ENCODE measurements at places on chromosomes 2 and 18. TPM values are rescaled to one million over a fixed set of nuclear protein-coding genes. Genes with fewer than 3 reads are reported as not detected.

SULT1C2 gene
- 29.8 TPM for polyA plus RNA-seq

ATP5F1A gene
- 446 TPM for polyA plus RNA-seq

ZSWIM2 gene
- not detected for polyA plus RNA-seq

CXCR4 gene
- 46.6 TPM for polyA plus RNA-seq

DNA sequence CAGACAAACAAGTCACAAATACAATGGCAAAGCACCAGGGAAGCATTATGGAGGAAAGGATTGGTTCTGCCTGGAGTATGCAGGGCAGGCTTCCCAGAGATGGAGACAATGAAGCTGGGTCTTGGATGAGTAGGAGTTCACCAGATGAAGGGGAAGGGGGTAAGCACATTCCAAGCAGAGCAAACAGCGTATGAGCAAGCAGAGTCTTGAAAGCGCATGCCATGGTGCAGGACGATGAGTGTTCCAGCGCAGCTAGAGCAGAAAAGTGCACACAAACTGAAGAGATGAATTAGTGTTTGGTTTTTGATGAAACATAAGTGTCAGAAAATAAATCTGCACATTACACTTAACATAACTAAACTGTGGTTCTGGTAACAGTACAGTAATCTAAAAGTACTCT, 21.6 kb downstream of the MBD2 start:
- DNase-seq, result no peak

DNA sequence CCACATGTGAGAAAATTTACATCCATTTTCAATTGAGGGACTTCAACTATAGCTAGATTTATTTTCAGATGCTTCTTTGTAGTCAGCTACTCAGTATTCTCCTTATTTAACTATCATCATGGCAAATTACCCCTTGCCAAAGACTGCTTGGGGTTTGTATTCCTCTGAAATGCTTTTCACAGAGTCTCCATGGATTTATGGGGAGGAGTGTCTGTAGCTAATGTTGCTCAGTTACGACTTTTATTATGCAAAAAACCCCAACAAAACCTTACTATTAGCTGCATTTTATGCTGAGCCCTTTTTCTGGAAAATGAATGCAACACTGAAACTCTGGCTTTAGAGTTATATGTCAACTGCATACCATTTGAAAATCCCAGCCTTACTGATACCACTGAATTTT, 78.6 kb downstream of the RFTN2 start:
- no peak for DNase-seq

DNA sequence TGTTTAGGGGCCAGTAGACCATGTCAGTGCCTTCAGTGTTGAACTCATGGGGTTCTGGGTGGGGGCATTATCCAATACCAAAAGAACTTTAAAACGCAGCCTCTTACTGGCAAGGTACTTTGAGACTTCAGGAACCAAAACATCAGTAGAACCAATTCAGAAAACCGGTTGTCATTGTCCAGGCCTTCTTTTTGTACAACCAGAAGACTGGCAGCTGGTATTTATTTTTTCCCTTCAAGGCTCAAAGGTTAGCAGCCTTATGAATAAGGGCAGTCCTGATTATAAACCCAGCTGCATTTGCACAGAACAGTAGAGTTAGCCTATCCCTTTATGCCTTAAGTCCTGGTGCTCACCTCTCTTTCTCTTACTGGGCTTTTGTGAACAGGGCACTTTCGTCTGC, 113.8 kb upstream of the EML6 start:
- no peak for DNase-seq

DNA sequence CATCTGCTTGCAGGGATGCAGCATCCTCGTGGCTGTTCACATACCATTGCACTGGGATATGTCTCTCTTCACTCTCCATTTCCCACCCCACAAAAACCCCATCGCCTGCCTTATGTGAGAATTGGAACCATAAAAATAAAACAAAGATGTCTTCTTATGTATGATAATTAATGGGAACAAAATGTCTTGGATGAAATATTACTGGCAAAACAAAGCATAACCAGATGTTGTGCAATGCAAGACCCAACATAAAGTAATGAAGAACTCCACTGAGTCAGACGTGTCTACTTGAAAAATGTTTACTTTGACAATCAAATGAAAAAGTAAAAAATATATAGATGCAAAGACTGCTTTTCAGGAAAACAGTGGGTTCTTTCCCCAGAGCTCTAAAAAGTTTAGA, 611.3 kb upstream of the SYT4 start:
- DNase-seq, result no peak

DNA sequence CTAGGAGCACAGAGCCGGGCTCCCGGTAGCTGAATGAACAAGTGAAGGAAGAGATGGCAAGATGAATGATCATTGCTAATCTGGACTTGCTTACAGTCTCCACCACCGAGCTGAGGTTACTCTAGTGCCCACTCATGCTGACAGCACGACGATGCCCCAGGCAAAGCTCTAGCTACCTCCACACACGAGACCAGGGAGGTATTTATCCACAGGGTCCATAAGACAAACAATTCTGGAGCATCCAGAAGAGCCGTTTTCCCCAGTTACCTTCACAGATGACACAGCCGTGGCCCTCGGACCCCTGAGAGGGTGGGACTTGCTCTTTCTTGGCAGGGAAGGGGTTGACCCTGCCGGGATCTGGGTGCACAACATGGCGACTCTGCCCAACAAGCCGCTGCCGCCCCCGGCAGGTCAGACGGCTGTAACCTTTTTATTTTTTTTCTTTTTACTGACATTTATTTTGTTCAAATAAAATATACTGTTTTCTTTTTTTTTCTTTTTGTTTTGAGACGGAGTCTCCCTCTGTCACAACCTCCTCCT, 120.3 kb downstream of the PXDN start:
- no peak for DNase-seq

DNA sequence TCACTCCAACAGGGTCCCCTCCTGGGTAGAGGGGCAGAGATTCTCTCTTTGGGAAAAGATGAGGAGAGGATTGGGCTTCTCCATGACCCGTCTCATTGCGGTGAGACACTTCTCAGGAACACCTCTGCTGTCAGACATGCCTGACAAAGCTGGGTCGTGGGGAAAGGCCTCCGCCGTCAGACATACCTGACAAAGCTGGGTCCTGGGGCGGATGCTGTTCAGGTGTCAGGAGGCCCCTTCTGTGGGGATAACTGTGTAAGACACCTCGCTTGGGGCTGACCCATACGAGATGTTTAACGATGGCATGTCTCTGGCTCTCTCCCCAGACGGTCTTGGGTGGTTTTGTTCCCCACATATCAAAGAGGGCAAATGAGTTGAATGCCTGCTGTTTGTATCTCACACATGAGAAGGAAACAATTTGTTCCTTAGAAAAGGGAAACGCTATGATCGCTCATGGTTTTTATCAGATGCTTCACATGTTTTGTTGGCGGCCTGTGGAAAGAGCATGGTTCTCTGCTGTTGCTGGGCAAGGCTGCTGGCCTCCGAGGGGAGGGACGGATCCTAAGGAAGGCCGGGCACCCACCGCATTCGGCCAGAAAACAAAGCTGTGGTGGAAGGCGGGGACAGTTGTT, 40.8 kb upstream of the PXDN start:
- no peak for DNase-seq

DNA sequence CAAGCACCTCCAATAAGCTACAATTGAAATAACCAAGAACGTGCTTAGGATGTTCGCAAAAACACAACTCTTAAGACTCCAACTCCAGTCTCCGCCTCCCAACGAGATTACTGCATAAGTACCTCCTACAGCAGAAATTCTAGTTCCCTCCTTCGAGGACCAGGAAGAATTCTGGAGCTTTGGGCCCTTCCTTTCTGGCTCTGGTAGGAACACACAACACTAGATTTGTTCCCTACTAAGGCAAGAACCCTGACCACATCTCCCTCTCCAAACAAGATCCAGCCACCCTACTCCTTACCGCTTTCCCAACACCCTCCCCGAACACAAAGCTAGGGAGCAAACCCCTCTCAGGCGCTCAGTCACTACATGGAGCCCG, 721 bp downstream of the ADAM17 start:
- DNase-seq, result peak; percentile 65

DNA sequence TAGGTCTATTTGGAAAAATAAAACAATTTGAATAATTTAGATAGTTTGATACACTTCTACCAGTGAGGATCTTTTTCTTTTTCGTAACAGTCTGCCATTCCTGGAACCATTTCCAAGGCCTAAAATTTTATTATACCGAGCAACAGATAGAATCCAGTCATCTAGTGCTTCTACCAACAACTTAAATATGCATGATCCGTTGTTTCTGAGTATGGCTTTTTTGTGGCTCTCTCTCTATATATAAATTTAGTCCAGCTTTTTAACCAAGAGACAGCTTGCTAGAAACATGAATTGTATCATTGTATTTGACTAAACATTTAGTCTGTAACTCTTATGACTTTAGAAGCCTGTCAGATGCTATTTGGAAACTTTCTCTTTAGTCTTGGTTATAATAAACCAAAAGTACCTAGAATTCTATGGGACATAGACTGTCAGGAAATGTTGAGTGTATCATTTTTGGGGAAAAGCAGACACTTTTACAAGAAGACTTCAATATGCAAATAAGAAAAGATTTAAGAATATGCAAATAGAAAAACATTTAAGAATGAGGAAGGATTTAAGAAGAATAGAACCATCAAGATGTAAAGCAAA, 161.4 kb downstream of the ZEB2 start:
- DNase-seq, result no peak
